ENCODE measurements at places on chromosomes 4 and X.
A peak's percentile ranks its signal among the peaks of the same experiment; 100 is the strongest.

GRCh38 chr4:1150875-1151274 is 21.5 kb downstream of the SPON2 start:
- no peak for DNase-seq

DNA sequence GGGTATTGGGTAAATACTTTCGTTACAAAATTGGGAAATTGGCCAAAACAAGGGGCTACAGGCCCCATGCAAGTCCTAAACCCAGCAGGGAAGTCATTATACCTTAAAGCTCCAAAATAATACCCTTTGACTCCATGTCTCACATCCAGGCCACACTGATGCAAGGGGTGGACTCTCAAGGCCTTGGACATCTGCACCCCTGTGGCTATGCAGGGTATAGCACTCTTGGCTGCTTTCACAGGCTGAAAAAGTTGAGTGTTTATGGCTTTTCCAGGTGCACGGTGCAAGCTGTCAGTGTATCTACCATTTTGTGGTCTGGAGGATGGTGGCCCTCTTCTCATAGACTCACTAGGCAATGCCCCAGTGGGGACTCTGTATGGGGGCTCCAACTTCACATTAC is 326.5 kb downstream of the TEX13C start:
- no peak for DNase-seq

- DNase-seq, result no peak
Measured at GRCh38 chr4:122990891-122991290, 68.5 kb upstream of the NUDT6 start.

DNA sequence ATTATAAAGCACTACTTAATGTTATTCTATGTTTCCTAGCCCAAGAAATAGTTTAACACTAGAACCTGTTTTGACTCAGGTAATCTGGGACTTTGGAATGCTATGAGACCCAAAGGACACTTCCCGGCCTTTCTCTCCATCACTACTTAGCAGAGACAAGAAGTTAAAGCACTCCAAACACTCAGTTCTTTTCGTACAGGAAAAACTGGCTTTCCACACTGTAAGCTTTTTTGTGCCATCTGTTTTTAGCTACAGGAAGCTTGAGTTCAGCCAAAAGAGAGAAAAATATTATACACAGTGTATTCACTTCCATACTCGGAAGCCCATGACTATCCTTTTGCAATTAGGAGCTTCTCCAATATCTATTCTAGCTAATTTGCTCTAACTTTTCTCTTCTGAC is 7.9 kb upstream of the FGF13 start:
- no peak for DNase-seq

GRCh38 chr4:158018831-158019230 is 154.0 kb downstream of the GASK1B start:
- DNase-seq, result no peak

DNA sequence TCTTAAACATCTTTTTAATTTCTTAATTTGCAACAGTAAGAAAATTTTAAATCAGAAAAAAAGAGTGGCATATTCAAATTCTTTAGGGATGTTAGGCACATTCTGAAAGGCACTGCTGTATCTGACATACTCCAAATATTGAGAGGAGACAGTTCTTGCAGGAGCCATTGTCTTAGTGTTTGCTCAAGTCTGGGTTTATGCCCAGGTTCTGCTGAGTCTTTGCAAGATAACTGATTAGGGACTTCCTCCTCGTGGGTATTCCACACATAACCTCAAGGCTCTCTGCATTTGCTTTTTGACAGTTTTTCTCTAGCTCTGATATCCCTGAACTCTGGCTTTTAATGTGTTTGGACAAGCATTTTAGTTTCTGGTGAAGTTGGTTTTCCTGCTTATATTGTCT is 52.6 kb downstream of the RPS3A start:
- no peak for DNase-seq

GRCh38 chr4:5881340-5881739 is 11.5 kb downstream of the CRMP1 start:
- DNase-seq, result no peak

DNA sequence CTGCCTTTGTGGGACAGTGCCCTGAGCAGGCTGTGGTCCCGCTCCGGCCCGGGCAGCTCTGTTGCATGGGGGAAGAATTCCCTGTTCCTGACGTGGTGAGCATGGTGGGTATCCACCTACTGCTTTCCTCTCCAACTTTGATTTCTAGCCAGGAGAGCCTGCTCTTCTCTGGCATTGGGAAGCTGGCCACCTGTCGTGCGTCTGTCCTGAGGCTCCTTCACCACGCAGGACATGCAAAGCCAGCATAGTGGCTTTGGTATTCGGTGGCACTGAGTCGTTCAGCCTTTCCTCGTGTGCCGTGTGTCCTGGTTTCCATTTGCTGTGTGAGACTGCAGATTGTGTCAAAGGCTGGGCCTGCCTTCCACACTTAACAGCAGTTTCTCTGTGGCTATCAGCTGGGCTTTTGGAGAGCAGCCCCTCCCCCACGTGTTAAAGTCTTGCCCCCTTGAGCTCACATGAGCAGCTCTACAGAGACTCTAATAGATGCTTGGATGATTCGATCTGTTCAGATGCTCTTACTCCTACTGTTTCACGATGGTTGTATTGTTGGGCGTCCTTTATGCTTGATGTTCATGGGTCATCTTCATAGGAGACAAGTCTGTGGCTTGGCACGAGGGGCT is 46.3 kb upstream of the CLCN4 start:
- DNase-seq, result no peak

DNA sequence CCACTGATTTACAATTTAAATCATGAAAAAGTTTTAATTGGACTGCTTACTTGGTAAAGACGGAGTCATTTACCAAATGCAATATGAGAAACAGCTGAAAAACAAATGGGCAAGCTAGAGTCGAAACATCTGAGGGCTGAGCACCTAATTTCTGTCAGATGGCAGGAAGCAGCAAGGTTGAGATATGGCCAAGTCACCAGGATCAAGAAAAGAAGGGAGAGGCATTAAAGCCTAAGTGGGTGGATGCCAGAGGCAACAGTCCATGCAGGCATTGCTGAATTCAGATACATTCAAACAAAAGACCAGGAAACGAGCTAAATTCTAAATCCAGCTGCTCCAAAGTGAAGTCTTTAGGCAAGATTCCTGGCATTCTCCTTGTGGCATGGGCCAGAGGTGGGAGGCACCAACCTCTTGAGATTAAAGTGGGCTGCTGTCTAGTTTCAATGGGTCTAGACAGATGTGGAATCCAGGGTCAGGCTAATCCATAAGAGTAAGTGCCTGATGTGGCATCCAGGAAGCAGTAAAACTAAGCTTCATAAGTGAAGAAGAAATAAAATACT is 8.0 kb upstream of the ARSJ start:
- no peak for DNase-seq

GRCh38 chr4:181281451-181281850 is 961.8 kb upstream of the TENM3 start:
- no peak for DNase-seq

DNA sequence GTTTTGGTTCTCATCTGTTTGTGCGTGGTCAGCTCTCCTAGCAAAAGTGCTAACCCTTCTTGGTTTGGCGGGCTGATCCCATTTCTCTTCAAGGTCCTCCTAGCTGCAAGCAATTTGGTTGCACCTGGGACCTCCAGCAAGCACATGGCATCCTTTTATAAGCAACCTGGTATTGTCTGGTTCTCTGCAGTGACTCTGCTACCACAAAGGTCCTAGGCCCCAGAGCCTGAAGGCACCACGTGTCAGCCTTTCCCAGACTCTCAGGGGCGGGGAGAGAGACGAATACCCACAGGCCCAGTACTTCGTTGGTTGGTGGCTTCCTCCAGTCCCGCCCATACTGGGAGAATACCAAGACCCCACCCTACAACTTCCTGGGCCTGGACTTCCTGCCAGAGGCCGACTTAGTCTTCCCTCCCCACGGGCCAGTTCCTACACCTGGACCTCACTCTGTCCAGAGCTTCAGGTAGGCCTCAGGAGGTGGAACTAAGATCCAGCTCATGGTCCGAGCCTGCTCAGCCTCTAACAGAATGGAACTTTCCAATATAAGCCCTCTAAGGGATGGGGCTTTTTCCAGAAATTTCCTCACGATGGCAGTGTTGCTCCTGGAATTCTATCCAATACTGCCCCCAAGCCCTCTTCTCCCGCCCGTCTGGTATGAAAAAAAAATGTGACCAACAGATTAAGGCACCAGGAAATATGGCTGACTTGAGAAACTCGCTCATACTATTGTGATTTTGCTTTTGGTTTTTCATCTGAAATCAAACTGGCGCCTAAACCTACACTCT is 192.5 kb upstream of the STK26 start:
- peak; percentile 50 for DNase-seq

- DNase-seq, result peak; percentile 6
Measured at GRCh38 chr4:67393699-67394281, 151.5 kb downstream of the CENPC start.

DNA sequence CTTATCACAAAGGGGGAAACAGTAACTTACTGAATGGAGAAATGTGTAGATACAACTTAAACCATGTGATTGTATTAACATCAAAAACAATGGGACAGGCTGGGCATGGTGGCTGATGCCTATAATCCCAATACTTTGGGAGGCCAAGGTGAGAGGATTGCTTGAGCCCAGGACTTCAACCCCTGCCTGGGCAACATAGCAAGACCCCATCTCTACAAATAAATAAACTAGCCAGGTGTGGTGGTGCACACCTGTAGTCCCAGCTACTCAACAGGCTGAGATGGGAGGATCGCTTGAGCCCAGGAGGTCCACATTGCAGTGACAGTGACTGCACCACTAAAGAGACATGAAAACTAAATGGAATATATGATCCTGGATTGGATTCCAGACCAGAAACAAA is 26.4 kb downstream of the TMEM184C start:
- DNase-seq, result no peak

- DNase-seq, result peak; percentile 18
Measured at GRCh38 chr4:7507381-7507780, 72.7 kb upstream of the PSAPL1 start.

DNA sequence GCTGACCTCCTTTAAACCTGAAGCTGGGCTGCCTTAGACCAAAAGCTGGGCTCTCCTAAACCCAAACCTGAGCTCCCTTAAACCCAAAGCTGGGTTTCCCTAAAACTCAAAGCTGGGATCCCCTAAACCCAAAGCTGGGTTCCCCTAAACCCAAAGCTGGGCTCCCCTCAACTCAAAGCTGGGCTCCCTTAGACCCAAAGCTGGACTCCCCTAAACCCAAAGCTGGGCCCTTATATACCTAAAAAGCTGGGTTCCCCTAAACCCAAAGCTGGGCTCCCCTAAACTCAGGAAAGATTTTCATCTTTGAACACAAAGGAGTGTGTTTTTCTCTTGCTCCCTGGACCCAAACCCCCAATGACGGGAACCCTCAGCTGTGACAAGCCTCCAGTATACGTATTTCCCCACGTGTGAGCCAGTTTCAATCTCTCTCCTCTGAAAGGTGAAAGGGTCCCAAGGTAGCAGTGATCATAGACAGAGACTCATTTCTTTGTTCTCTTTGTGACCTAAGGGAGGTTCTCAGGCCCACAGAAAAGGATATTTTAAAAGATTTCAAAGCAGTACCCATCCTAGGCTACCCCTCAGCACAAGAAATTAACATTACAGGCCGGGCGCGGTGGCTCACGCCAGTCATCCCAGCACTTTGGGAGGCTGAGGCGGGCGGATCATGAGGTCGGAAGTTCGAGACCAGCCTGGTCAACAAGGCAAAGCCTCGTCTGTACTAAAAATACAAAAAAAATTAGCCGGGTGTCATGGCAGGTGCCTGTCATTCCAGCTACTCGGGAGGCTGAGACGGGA is 31.3 kb upstream of the ASMTL start:
- no peak for DNase-seq

Measured in GM04504 (cell line).